Activated CD4-positive, alpha-beta T cell treated with anti-CD3 and anti-CD28 coated beads for 24 hours (primary cell): ENCODE measurements at places on chromosomes 4 and X.
A peak's percentile ranks its signal among the peaks of the same experiment; 100 is the strongest.

- DNase-seq, result no peak
Observed at GRCh38 chr4:71683309-71683708, 100.6 kb downstream of the GC start.

DNA sequence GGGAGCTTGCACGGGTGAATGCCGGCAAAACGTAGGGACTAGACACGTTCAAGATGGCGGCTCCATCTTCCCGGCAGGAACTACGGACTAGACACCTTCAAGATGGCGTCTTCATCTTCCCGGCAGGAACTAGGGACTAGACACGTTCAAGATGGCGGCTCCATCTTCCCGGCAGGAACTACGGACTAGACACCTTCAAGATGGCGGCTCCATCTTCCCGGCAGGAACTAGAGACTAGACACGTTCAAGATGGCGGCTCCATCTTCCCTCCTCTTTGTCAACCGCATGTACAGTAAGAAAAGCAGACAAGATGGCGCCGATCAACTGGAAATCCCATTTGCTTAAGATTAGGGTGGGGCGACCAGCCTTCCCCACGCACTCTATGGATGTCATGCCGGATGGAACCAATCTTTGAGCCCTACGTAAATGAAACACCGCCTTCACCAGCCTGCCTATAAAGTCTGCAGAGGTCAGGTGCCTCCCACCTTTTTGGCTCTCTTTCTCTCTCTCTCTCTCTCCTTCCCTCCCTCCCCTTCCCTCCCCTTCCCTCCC is 222.4 kb downstream of the CRLF2 start:
- no peak for DNase-seq

DNA sequence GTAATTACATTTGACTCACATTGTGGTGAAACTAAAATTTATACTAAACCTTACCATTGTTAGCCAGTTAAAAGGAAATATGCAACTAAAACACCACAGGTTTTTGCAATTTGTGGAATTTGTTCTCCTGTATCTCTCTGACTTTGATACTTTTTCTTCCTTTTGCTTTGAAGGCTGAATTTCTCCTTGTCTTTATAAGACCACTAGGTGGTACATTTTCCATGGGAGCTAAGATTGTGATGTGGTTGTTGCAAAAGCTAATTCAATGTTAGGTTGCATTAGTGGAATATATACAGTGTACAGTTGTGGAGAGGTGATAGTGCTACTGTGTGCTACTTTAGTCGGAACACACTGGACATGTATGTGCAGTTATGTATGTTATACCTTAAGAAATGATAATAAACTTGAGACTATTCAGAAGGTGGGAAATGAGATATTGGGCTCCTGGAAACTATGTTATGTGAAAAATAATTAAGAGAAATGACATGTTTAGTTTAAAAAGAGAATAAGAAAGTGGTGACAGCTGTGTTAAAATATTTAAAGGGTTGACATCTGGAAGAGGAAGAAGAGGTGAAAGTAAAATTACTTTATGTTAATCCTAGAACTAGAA is 70.3 kb downstream of the ARL9 start:
- no peak for DNase-seq

DNA sequence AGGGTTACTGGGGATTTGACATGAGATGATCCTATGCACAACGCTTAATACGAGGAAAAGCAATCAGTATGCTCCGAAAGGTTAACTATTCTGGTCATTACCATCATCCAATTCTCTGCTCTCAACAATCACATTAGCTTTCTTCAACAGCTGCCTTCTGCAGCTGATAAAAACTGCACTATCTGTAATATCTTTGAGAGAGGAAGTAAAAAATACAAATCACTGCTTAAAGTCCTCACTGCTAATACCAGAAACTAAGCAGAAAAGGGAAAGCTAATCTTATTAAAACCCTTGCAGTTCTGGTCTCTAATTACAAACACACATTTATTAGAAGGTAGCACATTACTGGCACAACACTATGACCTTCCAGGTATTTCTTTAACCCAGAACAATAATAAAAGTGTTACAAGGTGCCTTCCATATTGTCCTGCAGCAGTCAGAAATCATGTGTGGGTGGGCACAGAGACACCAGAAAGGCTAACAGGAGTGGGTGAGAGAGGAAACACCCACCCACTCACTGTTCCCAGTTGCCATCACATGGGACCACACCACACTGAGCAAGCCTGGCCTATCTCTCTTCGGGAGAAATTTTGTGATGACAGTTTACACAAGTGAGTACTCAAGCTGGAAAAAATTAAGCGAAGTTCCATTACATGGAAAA is 71.0 kb downstream of the RELL1 start:
- no peak for DNase-seq

DNA sequence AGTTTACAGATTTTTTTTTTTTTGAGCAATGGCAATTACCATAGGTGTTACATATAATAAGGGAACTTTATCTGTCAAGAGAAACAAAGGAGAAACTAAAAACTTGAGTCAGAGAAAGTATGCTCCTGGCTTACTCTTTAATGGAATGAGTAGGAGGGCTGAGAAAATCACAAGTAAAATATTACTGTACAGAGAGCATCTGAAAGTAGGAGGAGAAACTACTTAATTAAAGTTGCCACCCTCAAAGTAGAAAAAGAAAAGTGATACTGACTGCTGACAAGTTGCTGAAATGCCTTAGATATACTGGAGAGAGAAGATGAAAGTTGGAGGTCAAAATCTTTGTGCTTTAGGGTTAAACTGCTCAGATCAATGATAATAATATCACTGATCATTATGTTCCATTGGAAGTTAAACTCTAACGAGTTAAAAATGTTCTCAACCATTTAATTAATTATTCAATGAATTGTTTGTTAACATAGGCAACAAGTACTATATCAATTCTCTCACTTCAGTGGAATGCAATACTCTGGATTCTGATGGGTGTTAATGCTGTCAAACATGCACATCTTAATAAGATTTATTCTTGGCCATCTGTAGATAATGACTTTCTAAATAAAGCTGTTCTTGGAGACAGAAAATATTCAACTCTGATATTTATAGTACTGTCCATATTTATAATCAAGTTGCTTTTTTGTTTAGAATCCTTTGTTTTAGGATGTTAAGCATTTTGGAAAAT is 61.2 kb upstream of the CAMK2D start:
- no peak for DNase-seq

GRCh38 chrX:103552236-103552635 is 32.9 kb upstream of the RAB40A start:
- DNase-seq, result no peak

DNA sequence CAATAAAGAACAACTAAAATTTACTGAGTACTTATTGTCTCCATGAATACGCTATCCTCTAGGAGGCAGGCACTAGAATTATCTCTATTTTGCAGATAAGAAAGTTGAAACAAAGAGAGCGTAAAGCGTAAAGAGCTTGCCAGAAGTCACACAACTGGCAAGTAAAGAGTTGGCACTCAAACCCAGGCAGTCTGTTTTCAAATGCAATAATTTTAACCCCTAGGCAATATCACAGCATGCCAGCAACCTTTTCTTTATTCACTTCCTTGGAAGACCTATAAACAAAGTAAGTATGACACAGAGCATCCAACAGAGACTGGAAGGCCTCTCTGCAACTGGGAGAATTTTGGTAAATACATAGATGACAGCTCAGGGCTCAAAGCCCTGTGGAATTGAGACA is 23.2 kb upstream of the AMELX start:
- no peak for DNase-seq

- peak; percentile 5 for DNase-seq
Observed at GRCh38 chrX:65821721-65822496, 154.5 kb downstream of the MSN start.

DNA sequence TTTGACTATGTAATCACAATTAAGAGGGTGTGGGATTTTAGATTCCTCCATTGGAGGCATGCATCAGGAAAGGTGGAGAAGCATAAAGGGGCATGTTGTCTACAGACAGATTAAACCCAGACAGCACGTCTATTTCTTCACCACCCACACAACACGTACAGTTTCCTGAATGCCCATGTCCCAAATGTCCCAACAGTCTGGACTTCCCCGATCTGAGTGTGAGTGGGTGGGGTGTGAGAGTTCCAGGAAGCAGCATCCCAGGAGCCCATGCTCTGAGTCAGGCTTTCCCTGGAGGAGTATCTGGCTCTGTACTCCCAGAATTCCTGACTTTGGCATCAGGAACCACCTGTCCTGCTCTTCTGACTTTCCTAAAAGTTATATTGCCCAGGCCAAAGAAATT is 30.8 kb upstream of the NDP start:
- DNase-seq, result no peak

DNA sequence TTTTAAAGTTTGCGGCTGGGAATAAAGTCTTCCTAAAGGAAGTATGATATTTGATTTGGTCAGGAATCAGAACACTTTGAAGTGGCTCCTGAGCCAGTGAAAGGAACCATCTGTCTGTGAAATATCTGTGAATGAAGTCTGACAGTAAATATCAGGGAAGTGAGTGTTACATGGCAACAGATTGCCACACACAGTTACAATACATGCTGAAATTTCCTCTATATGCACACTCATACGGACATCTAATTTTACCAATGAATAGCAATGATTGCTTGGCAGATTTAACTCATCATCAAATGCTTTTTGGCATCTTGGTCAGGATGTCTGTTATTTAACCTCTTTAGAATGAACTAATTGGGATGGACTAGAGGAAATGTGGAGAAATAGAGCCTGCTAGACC is 1023.8 kb downstream of the FAT4 start:
- no peak for DNase-seq

DNA sequence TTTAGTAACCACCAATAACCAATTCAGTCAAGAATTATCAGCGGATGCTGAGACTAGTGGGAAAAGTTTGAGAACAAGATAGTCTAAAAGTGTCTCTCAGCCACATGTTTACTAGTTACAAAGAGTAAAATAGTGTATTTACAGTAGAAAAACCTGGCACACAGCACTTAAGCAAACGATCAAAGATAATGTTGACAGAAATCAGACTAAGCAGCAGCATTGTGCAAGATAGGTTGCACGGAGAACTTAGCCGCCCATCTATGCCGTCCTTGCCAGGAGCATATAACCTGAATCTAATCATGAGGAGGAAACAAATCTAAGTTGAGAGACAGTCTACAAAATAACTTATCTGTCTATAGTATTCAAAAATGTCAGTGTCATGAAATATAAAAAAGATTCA is 35.3 kb downstream of the KLHL5 start:
- no peak for DNase-seq

- DNase-seq, result peak; percentile 27
Observed at GRCh38 chrX:39204945-39205344, 403.7 kb downstream of the MID1IP1 start.

DNA sequence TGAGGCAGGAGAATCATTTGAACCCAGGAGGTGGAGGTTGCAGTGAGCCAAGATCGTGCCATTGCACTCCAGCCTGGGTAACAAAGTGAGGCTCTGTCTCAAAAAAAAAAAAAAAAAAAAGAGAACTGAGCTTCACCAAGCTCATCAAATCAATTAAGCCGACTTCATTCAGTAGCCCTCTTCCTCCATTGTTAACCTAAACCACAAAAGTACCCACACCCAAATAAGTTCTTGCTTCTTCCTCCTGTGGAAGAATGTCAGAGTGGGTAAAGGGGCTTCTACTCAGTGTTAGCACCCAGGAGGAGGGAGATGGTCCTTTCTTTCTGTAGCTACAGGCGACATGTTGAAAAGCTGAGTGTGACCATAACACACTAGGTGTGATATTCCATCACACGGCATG is 58.6 kb upstream of the CHRNA9 start:
- no peak for DNase-seq
